ENCODE measurements at places on chromosomes 1 and 21.

DNA sequence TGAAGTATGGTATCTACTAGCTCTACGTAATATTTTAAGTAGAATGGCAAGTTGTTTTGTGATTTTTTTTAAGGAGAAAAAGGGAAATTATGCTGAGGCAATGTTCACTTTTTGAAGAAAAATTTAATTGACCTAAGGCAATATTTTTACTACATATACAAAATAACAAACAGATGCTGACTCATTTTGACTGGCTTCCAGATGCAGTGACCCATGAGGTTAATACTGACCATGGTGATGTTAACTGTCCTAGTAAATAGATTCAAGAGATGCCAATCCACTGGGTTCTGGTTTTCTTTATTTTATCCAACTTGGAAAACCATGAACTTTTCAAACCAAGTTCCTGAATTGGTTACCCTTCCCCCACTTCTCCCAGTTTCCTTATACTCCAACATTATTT, 154.9 kb downstream of the CRB1 start:
- DNase-seq = no peak

DNA sequence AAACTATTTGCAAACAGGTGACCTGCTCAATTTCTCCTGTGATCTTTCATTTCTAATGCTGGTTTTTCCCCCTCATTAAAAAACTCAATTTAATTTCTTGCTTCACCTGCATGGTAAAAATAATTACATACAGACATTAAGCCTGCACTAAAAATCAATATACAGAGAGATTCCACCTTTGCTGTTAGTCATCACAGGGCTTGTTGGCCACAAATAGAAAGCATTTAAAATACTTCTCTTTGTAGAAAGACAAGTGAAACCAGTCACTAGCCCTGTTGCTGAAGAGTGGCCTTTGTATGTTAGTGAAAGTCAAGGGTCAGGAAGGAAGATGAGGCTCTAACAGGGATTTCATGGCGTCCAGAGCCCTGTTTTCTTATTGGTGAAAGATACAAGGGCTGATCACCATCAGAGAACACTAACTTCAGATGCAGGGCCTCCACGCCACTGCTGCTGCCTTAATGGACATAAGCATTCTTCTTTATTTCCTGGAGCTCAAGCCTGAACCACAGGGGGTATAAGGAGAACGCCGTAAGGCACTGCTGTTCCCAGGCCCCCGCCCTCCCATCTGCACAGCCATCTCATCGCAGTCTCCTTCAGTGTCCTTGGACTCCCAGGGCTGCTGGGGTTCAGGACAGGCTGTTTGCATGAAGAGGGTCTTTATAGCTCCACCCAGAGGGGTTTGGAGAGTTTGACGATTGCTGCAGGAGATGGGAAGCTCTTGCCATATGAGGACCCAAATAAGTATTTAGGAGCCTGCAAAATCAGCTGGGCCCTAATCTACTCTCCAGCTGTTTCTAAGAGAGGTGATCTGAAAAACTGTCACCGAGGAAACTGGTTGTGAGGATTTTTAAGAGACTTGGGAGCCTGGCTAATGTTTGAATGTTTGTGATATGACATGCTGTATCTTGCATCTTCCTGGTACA, 117.3 kb upstream of the IRF2BP2 start:
- no peak for DNase-seq

DNA sequence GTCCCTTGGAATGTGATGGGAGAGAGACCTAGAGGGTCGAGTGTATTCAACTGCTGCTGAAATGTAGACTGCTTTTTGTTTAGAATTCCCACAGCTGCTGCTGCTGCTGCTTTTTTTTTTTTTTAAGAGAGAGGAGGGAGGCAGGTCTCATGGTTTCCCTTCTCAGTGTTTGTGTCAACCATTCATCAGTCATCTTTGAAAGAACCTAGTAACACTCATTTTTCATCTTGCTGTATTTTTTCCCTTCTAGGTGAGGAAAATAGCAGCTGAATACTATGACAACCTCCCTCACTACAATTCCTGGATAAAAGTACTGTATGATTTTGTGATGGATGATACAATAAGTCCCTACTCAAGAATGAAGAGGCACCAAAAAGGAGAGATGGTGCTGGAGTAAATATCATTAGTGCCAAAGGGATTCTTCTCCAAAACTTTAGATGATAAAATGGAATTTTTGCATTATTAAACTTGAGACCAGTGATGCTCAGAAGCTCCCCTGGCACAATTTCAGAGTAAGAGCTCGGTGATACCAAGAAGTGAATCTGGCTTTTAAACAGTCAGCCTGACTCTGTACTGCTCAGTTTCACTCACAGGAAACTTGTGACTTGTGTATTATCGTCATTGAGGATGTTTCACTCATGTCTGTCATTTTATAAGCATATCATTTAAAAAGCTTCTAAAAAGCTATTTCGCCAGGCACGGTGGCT, 9.2 kb downstream of the DEGS1 start:
- DNase-seq = no peak

DNA sequence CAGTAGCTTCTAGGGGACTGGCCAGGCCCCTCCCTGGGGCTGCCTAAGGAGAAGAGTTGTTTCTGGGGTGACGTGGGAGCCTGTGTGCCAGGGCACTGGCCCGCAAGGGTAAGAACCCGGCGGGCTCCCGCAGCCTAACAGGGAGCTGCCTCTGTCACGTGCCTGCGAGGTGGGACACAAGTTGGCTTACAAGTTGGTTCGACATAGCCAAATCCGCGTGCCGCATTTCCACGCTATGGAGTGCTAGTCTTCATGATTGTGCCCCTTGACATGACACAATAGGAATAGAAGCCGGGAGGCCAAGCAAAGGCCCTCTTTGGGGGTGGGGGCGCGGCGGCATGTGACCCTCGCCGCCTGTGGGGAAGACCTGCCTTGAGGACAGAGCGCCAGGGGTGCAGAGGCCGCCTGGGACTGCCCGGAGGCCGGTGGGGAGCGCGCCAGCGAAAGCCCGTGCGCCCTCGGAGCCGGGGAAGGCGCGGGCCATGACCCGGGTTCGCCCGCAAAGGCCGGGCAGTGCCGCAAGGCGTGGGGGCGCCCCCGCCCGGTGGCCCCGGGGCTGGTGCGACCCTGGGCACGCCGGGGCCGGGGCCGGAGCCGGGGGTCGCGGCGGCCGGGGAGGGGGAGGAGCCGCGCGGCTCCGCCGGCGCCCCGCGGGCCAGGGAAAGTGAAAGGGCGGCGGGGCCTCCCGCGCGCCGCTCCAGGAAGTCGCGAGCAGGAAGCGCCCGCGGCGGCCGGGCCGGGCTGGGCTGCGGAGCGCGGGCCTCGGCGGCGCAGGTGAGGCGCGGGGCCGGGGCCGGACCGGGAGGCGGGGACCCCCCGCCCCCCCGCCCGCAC, at the start of gene SLC37A1:
TSS of gene SLC37A1 (plus strand) at position 702 of the 834 bp plus-strand sequence. CDS start 4,603 bp downstream, outside the sequence.
- no peak for DNase-seq

GRCh38 chr1:96308314-96308713, 413.3 kb upstream of the PTBP2 start:
- no peak for DNase-seq

GRCh38 chr1:65165269-65165993, 17.4 kb downstream of the AK4 start:
- no peak for DNase-seq

DNA sequence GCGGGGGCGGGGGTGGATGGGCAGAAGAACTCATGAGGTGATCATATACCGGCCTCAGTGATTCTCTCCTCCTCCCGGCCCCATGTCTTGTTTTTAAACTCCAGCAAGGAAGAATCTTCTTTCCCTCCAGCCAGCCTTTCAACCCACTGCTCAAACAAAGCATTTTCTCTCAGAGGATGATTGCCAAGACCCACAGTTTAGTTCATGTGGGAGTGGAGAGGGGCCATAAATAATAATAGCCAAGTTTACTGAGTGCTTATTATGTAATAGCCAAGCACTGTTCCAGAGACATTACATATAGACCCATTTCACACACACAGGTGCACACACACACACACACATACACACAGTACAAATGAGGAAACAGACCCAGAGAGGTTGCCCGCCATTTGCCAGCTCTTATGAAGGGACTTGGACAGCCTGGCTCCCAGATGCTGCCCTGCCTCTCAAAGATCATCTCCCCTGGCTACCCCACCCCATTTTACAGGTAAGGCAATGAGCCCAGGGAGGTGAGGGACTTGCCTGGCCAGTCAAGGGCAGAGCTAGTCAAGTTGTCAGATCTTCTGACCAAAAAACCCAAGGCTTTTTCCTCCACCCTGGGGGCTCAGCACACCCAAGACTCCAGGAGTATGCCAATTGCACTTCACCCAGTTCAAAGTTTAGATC, 18.0 kb upstream of the BCAR3 start:
- no peak for DNase-seq

DNA sequence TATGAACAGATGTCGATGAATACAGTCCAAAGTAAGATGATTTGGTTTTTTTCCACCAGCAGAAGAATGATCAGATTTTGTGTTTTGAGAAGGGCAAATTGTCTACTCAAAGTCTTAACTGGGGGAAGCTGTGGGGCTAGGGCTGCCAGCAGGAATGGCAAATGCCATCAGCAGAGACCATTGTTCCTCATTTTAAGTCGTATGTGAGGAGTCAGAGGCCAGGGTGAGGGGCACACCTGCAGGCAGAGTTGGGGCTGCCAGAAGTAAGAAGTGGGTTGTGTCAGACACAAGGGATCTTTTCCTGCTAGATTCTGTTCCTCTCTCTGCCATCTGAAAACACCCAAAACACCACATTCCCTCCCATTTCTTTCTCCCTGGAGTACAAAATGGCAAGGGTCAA, 8.7 kb downstream of the PARK7 start:
- no peak for DNase-seq

Measured in GOT3 (cell line).